ENCODE measurements at places on chromosomes 1 and 21.

DNA sequence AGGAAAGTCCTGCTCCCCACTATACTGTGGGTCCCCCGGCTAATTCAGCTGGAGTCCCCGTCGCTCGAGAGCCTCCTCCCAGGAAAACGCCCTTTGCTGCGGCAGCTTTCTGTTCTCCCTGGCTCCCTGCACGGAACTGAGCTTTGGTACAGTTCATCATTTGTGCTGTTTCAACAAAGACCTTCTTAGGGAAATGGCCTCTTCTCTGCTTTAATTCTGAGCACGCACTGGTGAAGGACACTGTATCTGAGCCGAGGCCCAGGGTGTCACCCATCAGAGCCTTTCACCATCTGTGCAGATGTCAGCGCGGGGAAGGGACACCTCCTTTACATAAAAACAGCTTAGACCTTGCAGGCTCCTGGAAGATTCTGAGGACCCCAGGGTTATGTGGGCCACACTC is 13.5 kb upstream of the PEX10 start:
- no peak overlapping the region for H3K27ac ChIP-seq
- peaks cover 6% of the 10 kb centered on the region for H3K27me3 ChIP-seq
- no peak overlapping the region for H3K4me3 ChIP-seq
- no peaks in the 10 kb centered on the region for H3K4me1 ChIP-seq

DNA sequence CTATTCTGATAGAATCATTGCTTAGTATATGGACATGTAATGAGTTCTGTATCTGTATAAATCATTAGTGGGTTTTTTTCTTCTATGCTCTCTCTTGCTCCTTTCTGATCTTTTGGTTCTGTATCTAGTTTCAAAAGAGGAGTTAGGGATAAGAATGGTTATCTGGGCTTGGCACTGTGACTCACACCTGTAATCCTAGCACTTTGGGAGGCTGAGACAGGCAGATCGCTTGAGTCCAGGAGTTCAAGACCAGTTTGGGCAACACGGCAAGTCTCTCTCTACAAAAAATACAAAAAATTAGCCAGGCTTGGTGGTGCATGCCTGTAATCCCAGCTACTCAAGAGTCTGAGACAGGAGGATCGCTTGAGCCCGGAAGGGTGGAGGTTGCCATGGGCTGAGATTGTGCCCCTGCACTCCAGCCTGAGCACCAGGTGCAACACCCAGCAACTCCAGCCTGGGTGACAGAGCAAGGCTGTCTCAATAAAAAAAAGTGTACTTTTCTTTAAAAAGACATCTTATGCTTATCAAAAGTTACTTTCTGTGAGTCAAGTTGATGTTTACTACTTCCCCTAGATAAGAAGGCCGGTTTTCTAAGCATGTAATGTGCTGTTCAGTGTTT is 27.7 kb upstream of the AXDND1 start:
- no peak overlapping the region for H3K27ac ChIP-seq
- DNase-seq, result peak; percentile 53
- H3K36me3 ChIP-seq, result peaks cover 17% of the 10 kb centered on the region
- no peaks in the 10 kb centered on the region for H3K27me3 ChIP-seq

DNA sequence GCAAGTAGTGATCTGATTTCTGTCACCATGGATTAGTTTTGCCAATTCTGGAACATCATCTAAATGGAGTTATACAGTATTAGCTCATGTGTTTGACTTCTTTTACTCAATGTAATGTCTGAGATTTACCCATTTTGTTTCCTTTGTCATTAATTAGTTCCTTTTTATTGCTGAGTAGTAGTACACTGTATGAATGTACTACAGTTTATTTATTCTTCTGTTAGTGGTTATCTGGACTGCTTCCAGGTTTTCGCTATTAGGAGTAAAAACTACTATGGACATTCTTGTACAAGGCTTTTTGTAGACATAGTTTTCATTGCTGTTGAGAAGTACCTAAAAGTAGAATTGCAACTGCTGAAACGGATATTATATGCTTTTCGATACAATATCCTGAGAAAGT is 14.1 kb downstream of the SUCO start:
- peaks cover 3% of the 10 kb centered on the region for H3K36me3 ChIP-seq
- no peak overlapping the region for H3K27ac ChIP-seq
- peaks cover 2% of the 10 kb centered on the region for H3K4me1 ChIP-seq
- no peak for DNase-seq
- H3K27me3 ChIP-seq, result no peaks in the 10 kb centered on the region
- no peak overlapping the region for H3K4me3 ChIP-seq

- no peak for DNase-seq
- H3K4me3 ChIP-seq, result no peak overlapping the region
- H3K27me3 ChIP-seq, result no peaks in the 10 kb centered on the region
- no peaks in the 10 kb centered on the region for H3K36me3 ChIP-seq
- no peak overlapping the region for H3K27ac ChIP-seq
- H3K4me1 ChIP-seq, result no peaks in the 10 kb centered on the region
Observed at GRCh38 chr1:197972406-197972805, 55.2 kb downstream of the LHX9 start.

DNA sequence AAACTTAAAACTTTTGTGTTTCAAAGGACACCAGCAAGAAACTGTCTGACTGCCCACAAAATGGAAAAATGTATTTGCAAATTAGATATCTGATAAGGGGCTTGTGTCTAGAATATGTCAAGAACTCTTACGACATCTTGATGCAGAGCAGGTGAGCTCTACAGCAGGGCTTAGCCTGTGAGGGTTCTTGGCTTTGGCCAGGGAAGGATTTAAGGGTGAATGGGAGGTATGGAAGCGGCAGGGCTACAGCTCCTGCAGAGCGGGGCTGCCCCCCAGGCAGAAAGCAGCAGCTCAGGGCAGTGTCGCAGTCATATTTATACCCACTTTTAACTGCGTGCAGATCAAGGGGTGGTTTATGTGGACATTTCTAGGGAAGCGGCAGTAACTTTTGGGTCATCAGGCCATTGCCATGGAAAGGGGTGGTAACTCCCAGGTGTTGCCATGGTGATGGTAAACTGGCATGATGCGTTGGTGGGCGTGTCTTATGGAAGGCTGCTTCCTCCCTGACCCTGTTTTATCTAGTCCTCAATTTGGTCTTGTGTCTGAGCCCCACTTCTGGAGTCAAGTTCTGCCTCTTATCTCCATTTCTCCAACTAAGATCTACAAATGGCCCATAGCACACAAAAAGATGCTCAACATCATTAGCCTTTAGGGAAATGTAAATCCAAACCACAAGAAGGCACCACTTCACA is 23.2 kb downstream of the MORN1 start:
- no peak for DNase-seq
- no peak overlapping the region for H3K27ac ChIP-seq
- no peaks in the 10 kb centered on the region for H3K4me1 ChIP-seq
- H3K4me3 ChIP-seq, result no peak overlapping the region
- H3K36me3 ChIP-seq, result no peaks in the 10 kb centered on the region

DNA sequence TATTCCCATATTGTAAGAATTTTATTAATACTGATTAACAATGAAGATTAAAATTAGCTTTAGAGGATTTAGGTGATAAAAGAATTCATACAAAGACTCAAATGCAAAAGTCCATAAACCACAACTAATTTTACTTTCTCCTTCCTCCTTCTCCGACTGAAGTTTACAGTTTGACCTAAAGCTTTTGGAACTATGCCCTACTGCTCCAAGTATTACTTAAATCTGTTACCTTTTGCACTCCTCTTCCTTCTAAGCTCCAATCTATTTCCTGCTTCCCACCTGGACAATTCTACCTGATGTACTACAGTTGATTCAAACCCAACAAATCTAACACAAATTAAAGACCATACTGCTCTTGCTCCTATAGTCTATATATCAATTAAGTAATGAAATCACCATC is 36.3 kb downstream of the ANKRD13C start:
- H3K4me1 ChIP-seq, result no peaks in the 10 kb centered on the region
- no peak overlapping the region for H3K27ac ChIP-seq
- peak; percentile 10 for DNase-seq
- H3K36me3 ChIP-seq, result no peaks in the 10 kb centered on the region
- H3K27me3 ChIP-seq, result no peaks in the 10 kb centered on the region

DNA sequence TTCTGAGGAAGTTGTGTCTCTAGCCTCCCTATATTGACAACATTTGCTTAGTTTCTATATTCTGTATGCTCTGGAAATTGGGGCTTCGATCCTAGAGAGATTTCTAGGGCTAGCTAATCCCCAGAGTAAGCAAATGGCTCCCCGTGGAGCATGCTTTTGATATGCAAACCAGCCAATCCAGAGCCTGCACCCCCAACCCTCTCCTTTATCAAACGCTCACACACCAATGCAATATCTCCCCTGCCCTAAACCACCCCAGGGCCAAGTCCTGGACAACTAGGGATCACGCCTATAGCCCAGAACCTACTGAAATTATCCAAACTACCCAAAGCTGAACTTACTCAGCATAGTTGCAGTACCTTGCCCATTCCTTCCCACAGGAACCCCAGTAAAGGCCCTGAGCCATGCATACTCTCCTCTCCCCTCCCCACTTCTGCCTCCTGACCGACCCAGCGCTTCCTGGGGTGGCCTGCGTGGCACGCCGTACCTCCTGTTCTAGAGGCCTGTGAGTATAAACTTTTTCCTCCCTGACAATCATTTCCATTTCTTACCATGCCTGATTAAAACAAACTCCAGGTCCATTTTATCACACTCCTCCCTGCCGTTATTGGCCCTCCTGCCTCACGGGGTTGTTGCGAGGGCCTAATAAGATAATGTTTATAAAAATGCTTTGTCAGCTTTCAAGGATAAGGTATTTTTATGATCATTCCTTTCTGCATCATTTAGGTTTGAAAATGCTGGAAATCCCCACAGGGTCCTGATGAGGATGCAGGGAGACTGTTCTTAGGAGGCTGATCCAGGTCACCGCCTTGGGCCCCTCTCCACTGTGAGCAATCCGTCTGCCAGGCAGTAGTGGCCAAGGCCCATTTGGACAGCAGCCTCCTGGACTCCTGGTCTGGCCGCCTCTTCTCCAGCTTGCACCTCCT is 102.7 kb downstream of the TENT5C start:
- DNase-seq, result no peak
- no peaks in the 10 kb centered on the region for H3K27me3 ChIP-seq
- no peaks in the 10 kb centered on the region for H3K36me3 ChIP-seq
- no peak overlapping the region for H3K4me3 ChIP-seq
- no peaks in the 10 kb centered on the region for H3K4me1 ChIP-seq

DNA sequence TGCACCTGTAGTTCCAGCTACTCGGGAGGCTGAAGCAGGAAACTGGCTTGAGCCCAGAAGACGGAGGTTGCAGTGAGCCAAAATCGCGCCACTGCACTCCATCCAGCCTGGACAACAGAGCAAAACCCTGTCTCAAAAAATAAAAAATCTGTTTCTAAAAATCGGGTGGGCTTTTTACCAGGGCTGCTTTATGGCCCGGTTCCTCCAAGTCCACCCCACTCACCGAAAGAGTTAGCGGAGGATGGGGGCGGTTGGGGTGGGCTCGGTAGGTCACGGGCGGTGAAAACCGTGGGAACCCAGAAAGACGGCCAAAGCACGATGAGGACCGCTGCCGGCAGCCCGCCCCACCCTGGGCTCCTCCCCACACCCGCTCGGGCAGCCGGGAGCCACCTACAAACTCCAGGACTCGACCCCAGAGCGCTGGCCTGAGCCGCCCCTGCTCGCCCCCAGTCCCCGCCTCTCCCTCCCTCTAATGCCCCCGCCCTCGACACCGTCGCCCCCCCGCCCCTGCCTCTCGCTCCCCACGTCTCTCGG is 846 bp upstream of the PER3 start:
- H3K27me3 ChIP-seq, result no peaks in the 10 kb centered on the region
- peak overlapping the region; percentile 87 for H3K27ac ChIP-seq
- peak; percentile 33 for DNase-seq
- H3K4me3 ChIP-seq, result peak overlapping the region; percentile 33
- H3K4me1 ChIP-seq, result peaks cover 12% of the 10 kb centered on the region

DNA sequence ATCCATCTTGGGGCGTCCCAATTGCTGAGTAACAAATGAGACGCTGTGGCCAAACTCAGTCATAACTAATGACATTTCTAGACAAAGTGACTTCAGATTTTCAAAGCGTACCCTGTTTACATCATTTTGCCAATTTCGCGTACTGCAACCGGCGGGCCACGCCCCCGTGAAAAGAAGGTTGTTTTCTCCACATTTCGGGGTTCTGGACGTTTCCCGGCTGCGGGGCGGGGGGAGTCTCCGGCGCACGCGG is 282 bp upstream of the SOD1 start:
- H3K4me1 ChIP-seq, result no peaks in the 10 kb centered on the region
- H3K27me3 ChIP-seq, result no peaks in the 10 kb centered on the region
- no peak overlapping the region for H3K27ac ChIP-seq
- no peak overlapping the region for H3K4me3 ChIP-seq
- DNase-seq, result no peak
- H3K36me3 ChIP-seq, result peaks cover 4% of the 10 kb centered on the region

- no peaks in the 10 kb centered on the region for H3K27me3 ChIP-seq
- no peak for DNase-seq
- no peak overlapping the region for H3K27ac ChIP-seq
- no peaks in the 10 kb centered on the region for H3K36me3 ChIP-seq
- no peaks in the 10 kb centered on the region for H3K4me1 ChIP-seq
Observed at GRCh38 chr1:31814631-31815306, 1.1 kb downstream of the SPOCD1 start.

GRCh38 chr1:10585242-10585641 is 110.5 kb downstream of the PEX14 start:
- H3K27ac ChIP-seq, result no peak overlapping the region
- H3K27me3 ChIP-seq, result no peaks in the 10 kb centered on the region
- DNase-seq, result no peak
- H3K36me3 ChIP-seq, result peaks cover 11% of the 10 kb centered on the region

DNA sequence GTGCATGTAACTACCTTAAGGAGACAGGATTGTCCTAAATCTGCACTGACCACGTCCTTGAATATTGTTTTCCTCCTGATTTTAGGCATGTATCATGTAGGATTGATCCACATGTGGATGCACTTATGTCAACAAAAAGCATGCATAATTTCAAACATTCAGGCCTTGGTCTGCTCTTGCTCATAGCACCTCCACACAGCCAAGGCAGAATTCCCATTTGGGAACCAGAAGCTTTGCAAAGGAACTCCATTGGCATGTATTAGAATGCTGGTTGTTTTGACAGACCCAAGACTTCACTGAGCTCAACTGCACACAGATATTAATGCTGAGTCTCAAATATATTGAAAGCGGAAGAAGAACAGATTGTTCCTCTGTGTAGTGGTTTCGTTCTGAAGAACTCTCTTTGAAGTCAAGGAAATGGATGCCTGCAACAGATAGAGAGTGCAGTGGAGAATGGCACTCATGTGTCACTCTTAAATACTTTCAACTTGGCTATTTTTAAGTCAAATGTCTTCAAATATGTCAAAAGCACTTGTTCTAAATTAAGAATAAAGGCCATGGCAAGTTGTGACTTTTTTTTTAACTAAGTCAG is 387.6 kb downstream of the LTN1 start:
- no peak overlapping the region for H3K27ac ChIP-seq
- no peak for DNase-seq
- no peak overlapping the region for H3K4me3 ChIP-seq
- H3K27me3 ChIP-seq, result no peaks in the 10 kb centered on the region
- H3K4me1 ChIP-seq, result no peaks in the 10 kb centered on the region

DNA sequence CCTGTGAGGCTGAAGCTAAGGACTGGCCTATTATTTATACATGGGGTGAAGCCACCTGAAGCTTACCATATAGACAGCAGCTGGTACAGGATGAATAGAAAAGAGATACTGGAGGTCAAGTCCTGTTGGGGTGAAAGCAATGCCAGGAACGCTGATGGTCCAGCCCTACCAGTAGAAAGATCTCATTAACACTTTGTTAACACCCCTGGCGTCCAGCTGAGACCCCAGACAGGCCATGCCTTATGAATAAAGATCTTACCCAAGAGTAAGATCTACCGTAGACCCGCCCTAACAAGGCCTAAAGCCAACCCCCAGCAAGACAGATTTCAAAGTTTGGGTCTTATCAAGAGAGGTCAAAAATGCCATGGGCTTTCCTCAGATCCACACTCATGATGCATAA is 34.7 kb downstream of the ST3GAL3 start:
- no peak for DNase-seq
- no peaks in the 10 kb centered on the region for H3K36me3 ChIP-seq
- H3K4me1 ChIP-seq, result no peaks in the 10 kb centered on the region
- H3K27me3 ChIP-seq, result no peaks in the 10 kb centered on the region
- no peak overlapping the region for H3K27ac ChIP-seq
